ENCODE measurements at places on chromosomes 2 and 18.

DNA sequence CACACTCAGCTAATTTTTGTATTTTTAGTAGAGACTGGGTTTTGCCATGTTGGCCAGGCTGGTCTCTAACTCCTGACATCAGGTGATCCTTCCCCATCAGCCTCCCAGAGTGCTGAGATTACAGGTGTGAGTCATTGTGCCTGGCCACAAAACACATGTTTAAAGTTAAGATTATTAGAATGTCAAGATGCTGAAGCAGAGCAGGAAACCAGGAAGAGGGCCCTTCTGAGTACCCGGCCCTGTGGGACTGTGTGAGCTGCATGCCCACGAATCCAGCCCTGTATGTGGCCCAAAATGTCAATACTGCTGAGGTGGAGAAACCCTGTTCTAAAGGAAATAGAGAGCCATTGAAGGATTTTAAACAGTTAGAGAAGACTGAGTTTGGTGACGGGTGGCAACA is 31.0 kb upstream of the REV1 start:
- no peak for DNase-seq

DNA sequence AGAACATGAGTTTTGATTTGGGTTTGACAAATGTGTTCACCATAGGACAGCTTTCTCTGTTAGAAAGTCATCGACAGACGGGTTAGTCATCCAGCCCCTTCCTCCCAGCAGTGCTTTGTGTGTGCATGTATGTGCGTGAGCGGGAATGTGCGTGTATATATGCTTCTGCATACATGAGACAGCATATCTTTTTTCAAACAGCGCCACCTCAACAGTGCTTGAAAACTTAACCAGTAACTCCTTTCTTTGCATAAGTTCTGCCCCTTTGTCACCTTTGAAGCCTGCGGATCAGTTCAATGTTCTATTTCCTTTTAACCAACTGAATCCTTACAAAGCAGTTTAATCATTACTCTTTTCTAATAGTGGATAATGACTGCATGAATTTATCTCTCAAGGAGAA is 351.4 kb downstream of the LPIN1 start:
- DNase-seq, result no peak

DNA sequence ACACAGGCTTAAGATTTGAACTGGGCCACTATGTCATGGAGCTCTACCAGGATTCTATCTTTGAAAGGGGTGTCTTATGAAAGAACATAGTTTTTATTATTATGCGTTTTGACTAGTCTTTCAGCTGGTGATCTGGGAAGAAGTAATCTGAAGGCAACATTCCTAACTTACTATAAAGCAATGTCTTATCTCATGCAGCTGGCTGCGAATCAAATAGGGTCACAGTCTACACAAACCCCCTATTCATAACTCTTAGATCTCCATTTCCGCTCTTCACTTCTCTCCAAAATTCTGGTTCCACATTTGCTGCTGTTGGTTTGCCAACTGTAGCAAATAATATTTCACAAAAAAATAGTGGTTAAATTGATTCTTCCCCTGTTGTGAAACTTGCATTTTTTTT is 813.3 kb downstream of the CNTNAP5 start:
- no peak for DNase-seq

GRCh38 chr2:25281522-25281921 is 60.2 kb downstream of the DNMT3A start:
- no peak for DNase-seq

DNA sequence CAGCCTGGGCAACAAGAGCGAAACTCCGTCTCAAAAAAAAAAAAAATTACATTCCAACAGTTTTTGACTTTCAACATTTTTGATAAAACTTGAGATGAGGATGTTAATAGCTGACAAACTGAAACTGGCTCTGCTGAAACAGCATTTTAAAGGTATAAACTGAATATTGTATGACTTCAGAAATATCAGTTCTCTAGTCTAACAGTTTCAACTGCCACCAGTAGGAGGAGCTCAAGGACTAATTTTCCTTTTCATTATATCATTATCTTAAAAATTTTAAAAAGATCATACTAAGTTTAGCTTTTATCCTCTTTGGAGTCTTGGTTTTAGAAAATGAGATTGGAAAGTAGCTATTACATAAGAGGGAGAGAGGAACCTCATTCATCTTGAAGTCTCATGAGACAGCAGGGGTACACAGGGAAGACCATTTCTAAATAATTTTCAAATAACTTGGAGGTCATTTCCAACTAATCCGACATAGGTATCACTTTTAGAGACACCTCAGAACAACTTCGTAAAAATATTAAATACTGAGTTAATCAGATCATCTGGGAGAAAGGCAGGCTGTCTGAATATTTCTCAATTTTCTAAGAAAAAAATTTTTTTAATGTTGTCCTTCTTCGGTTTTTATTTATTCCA is 37.6 kb upstream of the MCM6 start:
- no peak for DNase-seq

- no peak for DNase-seq
Observed at GRCh38 chr18:48735080-48735676, 196.3 kb downstream of the CTIF start.

DNA sequence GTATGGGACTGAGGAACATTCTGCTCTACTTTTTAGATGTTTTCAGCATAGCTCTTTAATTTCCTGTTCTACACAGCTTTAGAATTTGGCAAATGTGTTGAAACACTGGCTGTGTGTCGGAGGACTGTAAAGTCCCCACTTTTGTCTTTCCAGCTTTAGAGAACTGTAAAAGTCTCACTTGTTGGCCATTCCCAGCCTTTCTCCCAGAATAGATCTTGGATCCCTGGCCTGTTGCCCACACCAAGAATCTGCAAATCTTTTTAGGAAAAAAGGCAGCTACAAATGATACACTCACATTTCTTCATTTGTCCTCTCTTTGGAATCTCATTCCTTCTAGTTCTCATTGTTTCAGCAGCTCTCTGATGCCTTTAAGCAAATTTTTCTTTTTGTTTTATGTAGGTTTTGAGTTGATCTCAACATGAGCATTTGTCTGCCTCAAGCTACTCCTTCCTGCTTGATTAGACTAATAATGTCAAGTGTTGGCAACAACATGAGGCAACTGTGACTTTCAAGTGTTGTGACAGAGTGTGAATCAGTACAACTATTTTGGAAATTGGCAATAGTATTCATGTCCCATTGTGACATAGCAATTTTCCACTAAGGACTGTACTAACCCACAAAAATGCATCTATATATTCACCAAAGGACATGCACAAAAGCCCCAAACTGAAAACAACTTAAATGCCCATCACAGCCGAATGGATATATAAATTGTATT is 610.8 kb downstream of the EPHA4 start:
- DNase-seq, result no peak

- no peak for DNase-seq
Observed at GRCh38 chr2:10933700-10934225, 22.0 kb downstream of the KCNF1 start.

DNA sequence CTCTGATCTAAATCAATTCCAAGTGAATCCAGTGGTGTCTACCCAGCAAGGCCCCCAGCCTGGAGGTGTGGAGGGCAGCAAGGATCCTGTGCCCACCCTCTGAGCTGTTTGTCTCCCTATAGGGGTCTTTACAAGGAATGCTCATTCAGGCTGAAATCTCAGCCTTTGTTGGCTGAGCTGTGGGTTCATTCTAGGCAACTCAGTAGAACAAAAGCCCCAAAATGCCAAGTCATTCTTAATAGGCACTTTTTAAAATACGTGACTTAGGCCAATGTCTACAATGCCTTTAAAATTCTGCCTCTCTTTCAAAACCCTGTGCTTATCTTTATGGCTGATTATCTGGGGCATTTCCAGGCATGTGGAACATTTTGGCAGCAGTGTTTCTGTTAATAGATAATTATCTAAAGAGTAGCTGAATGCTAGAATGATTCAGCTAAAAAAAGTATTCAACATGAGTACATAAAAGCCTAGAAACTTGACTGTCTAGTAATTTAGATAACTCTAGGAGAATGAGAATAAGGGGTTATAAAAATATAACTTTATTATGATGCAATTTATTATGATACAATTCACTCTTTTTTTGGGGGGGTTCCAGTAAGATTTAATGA is 7.4 kb downstream of the UGT1A6 start:
- no peak for DNase-seq

DNA sequence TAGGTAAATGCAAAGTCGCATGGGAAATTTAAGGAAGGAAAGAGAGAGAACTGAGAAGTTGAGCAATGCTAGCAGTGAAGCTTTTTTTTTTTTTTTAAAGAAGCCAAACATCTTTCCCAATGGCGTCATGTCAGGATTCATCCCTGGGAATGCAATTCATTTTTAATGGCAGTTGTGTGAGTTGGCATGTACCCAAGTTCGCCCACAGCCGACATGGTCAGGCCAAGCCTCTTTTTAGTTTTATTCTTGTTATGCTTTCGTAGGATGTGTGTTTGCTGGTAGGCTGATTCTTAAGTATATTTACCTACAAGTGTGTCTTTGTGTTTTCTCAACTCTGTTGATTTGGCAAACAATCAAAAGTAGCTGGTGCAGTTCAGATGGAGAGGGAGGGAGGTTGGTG is 127.6 kb upstream of the ITGA6 start:
- no peak for DNase-seq

DNA sequence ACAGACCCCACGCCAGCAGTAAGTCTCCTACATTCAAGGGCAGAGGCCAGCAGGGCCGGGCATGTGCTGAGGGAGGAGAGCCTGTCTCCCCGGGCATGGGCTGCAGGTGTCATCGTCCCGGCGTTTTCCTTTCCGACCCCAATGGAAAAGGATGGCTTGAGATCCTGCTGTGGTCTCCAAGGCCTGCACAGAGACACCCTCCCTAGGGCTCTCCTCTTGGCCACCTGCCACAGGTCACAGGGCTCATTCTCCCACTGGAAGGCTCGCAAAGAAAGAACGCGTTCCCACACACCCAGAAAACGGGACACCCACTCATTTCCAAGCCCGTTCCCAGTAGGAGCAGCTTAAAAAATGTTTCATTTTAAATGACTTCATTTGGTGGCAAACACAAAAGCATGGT is 41.0 kb downstream of the DIPK1C start:
- no peak for DNase-seq

DNA sequence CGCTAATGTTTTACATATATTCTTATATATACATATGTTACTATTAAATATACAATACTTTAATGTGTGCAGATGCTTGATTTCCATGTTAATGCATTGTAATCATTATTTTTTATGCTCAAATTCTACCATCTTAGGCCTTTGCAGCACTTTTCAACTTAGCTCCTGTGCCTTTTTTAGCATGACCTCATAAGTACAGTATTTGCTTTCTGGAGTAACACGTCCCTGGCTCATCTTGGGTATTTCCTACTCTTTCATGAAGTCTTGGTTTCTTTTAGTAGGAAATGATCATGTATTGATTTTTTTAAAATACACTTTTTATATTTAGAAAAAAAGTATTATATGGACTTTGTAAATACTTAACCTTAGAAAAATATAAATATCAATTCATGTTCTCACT is 36.5 kb downstream of the CAB39 start:
- DNase-seq, result no peak

DNA sequence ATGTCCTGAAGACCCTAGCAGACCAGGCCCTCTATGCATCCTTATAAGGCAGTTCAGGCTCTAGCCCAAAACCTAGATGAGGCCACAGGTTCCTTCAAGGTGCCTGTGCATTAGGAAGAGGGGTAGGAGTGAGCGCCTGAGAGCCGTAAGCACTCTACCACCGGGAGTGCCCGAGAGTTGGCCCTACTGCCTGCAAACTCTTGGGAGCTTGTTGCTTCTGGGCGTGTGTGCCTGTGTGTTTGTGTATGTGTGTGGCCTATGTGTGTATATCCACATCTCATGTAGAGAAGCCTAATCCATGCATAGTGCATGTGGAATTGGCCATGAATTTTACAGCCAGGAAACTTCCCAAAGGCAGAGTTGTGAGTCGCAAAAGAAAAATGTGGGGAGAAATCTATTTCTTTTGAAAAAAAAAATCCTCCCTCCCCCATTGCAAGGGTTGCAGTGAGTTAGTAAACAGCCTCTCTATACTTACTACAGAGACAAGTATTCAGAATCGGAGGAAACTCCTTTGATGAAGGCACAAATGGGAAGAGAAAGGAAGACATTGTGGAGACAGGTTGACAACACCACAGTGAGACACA is 96.8 kb downstream of the ADD2 start:
- no peak for DNase-seq

GRCh38 chr18:68480196-68480595 is 234.7 kb downstream of the TMX3 start:
- DNase-seq, result no peak

DNA sequence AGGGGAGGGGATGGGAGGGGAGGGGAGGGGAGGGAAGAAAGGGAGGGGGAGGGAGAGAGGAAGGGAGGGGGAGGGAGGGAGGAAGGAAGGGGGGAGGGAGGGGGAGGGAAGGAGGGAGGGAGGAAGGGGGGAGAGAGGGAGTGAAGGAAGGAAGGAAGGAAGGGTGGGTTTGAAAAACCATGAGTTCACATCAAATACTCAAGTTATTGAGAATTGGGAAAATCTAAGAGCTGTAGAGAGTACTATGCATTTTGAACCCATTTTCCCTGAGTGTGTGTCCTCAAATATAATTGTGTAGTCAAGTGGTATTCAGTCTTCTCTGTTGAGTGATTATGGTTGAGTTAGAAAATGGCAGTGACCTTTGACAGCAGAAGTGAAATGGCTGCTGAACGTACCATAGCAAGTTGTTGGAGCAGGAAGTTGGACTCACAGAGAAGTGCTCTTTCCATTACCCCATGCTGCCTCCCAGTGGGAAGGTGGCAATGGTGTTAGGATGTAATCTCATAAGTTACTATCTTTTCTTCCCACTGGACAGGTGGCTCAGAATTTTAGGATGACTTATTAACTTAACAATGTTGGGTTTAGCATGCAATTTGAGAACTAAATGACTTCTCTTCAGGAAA is 214.6 kb downstream of the SETBP1 start:
- no peak for DNase-seq

GRCh38 chr2:38685116-38685735 is 19.3 kb downstream of the GALM start:
- no peak for DNase-seq

DNA sequence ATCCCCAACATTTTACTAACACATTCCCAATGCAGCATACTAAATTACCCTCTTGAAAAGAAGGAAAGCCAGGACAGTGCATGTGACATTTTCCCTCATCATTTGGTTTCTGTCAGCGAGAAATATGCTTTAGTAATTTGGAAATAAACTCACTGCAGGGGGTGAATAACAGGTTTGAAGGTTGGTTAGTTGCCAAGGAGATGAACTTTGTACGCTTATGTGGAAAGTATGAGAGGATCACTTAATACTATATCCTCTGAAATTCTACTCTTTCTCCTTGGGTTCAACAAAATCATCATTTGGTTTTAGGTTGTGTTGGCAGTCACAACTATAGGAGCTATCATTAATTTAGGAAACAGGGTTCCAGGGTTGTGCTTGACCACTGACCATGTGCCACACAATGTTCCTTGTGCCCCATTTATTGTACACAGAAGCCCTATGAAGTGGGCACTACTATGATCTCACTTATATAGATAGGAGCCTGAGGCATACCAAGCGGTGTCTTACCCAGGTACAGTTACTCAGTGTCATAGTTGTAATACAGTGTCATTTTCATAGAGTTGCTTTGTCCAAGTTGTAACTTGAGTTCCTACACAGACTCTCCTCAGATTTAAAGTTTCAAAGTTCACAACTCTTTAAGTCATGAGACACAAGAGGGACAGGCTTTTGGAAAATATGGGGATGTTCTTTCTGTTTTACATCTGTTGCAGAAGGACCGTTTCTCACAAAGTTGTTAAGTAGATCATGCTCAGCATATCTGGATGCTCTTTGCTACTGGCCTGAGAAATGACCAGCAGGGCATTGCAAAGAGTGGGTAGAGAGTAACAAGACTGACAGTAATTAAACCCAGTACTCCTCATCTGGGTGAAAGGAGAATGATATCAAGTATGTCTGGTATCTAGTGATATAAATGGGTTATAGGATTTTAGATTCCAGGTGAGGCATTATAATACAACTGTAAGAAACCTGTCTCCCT is 91.8 kb downstream of the MAP4K4 start:
- DNase-seq, result no peak

- no peak for DNase-seq
Observed at GRCh38 chr2:26067980-26068507, 34.2 kb downstream of the RAB10 start.
